ENCODE measurements at places on chromosomes 6 and 20.

DNA sequence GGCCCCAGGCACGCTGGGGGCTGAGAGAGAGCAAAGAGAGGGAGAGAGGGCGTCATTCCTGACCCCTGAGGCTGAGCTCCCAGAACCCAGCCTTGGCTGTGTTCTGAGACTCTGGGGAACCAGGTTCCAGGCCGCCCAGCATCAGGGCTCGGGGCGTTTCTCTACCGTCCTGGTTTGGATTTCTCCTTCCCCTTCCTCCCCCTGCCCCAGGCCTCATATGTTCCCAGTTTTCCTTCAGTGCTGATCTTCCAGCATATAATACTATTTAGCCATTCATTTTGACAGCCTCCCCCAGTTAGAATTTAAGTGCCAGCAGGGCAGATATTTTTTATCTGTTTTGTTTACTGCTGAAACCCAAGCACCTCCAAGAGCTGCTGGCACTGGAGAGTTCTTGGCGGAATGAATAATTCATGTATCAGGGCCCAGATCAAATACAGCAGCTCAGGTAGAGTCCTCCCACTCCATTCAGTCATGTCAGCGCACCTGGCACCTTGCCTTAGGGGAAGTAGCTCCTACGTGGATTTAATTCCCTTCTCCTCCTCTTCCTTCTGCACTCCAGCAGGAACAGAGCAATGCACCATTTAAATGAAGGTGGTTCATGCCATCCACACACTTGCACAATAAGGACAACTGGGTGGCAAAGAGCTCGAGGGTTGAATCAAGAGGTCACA is 23.4 kb upstream of the FRMD1 start:
- no peak for DNase-seq

GRCh38 chr6:84093441-84094435 is 60.2 kb downstream of the MRAP2 start:
- no peak for DNase-seq

- DNase-seq: no peak
Measured at GRCh38 chr6:166714187-166714510, 87.1 kb upstream of the RPS6KA2 start.

DNA sequence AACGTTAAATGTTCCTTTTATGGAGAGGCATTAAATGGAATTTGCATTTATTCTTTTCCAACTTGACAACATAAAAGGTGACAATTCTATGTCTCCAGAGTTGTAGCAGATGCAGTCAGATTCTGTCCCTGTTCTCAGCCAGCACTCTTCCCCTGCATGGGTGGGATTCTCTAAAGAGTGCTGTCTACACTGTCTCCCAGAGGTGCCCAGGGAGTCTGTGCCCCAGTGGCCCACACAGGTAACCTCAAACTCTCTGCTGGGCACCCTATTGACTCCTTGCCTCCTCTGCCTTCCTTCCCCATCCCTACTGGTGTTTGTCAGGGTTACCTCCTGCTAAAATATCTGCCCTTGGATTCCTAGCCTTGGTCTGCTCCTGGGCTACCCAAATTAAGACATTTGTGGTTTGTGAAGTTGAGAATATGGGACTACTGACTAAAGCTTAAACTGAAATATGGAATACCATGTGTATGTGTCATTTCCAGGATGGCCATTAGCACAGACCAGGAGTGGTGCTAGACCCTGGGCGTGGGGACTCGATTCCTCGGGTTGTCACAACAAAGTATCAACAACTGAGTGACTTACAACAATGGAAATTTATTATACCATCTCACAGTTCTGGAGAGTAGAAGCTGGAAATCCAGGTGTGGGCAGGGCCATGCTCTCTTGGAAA is 284.7 kb downstream of the CDH26 start:
- no peak for DNase-seq

DNA sequence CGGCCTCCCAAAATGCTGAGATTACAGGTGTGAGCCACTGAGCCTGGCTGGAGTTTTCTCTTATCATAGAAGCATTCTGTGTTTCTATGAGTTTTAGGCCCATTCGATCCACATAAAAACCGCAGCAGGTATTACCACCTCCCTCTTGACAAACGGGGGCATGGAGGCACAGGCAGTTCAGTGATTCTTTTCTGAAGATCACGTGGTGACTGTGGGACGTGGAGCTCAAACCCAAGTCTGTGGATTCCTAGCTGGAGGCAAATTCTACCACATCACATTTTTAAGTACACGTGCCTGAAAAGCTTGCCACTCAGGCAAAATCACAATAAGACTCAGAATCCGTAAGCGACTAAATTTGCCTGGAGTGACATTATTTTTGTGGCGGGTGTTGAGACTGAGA is 191.3 kb downstream of the GMPR start:
- no peak for DNase-seq

GRCh38 chr20:59165891-59166709 is 2.5 kb downstream of the ZNF831 start:
- DNase-seq: no peak

GRCh38 chr20:41534170-41534569 is 84.0 kb downstream of the CHD6 start:
- DNase-seq: no peak

DNA sequence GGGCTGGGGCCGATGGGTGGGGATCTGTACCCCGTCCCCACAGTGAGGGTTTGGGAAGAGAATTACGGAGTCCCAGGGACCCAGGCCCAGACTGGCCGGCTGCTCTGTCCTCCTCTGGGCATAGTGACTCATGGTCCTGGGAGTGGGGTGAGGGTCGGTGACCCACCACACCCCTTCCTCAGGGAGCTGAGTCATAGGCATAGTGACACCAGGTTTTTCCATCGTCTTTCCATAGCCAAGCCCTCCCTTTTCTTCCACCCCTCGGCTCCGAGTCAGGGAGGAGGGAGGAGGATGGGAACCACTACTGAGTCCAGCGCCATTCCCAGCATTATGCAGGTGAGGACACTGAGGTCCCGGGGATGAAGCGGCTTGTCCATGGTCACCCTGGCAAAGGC is 8.9 kb downstream of the CYP21A2 start:
- peak; percentile 12 for DNase-seq

GRCh38 chr6:29986179-29986781 is 43.9 kb downstream of the HLA-A start:
- DNase-seq: no peak

GRCh38 chr6:92174398-92175073 is 1244.8 kb downstream of the EPHA7 start:
- DNase-seq: no peak

DNA sequence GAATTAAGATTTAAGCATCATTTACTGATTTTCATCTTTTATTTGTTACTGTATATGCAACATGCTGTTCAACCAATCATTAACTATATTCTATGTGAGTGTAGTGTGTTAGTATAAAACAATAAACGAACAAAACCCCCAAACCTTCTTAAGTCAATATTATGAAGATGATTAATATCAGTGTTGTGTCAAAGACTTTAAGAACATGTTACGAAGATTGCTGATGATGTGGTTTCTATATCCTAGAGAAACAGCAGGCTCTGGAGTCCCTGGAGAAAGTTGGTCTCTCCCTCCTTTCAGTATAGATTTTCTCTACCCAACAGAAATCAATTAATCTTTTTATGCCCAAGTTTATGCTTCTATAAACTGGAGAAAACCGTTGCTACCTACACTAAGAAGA is 393.8 kb upstream of the HSF2 start:
- no peak for DNase-seq

DNA sequence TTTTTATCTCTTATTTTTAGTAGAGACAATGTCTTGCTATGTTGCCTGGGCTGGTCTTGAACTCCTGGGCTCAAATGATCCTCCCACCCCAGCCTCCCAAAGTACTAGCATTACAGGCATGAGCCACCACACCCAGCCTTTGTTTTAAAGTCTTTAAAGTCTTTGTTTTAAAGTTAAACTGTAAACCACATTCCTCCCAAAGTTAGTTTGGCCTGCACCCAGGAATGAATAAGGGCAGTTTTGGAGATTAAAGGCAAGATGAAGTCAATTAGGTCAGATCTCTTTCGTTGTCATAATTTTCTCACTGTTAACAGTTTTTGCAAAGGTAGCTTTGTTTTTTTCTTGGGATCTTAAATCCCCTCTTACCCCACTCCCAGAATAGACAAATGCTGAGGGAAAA is 63.8 kb downstream of the UBR2 start:
- DNase-seq: no peak

DNA sequence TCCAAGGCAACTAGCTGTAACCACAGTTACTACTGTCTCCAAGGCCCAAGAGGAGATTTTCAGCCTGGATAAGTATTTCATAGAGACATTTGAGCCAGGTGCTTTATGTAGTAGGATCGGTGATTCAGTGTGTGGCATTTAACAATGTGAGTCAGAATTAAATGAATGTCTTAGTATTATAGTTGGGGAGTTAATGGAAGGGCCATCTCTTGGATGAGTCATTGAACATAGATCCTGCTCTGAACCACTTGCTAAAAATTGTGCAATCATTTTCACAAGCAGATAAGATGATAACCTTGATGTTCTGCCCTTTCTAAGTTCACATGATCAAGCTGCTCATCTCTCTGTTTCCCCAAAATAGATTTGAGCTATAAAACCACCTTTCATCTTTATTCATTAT is 668.9 kb upstream of the CITED2 start:
- DNase-seq: no peak

DNA sequence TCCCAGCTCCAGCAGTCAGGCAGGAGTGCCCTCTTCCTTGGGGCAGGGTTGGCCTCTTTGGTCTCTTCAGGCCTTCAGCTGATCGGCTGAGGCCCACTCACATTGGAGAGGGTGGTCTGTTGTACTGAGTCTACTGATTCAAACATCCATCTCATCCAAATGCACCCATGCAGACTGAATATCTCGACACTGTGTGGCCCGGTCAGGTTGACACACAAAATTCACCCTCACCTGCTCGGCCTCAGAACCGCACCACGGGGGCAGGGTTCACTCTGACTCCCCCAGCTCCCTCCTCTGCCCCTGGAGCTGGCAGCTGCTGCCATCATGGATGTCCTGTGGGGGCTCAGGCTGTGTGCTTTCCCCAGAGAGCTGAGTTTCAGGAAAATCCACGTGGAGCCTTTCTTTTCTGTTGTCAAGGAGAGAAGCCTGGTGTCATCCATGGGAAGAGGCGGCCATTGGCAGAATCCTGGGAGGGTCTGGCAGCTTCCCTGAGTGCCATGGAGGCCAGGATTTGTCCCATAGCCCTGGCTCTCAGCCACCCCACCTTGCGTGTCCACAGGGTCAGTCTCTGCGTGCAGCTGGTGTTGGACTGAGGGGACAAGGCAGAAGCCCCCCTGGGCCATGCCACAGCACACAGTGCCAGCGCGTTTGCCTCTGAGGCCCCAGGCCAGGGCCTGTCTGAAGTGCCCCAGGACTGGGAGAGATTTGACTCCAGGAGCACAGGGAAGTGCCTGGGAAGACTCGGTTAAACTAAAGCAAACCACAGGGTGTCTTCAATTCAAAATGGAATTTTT is 114.1 kb downstream of the ERMARD start:
- no peak for DNase-seq

DNA sequence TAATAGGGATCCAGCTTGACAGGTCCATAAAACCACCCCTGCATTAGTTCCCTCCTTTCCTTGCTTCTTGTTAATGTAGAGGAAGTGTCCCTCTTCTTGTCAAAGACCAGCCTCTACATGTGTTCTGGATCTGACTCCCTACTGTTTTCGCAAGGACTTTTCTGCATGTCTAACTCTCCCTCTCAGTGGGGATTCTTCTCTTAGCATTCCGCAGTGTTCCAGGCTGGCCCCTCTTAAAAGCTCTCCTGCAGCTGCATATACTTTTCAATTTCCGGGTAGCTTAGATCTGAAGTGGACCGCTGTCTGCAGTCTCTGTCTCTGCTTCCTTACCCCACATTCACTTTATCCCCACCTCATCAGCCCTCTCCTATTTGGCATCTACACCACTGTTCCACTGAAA is 96.1 kb upstream of the MAN1A1 start:
- DNase-seq: no peak

- no peak for DNase-seq
Measured at GRCh38 chr6:139754898-139755775, 380.7 kb upstream of the CITED2 start.

DNA sequence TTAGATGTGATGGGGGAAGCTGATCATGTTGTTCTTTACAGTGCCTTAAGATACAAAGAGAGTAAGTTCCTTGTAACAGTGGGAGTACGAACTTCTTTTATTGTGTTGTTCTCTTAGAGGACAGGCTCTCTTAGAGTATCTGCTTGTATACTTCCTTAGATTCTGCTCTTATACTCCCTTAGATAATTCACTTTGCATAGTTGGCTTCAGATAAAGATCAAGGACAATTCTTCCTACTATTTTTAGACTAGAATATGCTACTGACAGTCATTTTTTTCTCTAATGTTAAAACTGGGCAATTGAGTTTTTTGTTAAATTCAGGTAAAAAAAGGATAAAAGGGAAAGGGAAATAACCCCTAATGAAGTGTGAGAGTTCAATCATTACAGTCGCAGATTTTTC is 138.7 kb downstream of the MYB start:
- no peak for DNase-seq

DNA sequence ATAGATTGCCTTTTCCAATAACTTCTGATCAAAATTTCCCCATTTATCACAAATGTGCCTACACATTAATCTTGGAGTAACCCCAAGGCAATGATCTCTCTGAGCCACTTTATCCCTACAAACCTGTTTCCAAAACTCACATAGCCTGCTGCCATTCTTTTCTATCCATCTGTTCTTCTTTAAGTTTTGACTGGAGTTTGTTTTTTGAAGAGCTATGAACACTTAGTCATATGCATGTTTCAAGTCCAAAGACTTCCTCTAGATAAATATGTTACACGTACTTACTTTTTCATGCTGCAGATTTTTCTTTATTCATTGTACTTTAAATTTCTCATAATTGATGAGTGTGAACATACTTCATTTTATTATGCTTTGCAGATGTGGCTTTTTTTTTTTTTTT is 488.9 kb upstream of the CITED2 start:
- DNase-seq: no peak

DNA sequence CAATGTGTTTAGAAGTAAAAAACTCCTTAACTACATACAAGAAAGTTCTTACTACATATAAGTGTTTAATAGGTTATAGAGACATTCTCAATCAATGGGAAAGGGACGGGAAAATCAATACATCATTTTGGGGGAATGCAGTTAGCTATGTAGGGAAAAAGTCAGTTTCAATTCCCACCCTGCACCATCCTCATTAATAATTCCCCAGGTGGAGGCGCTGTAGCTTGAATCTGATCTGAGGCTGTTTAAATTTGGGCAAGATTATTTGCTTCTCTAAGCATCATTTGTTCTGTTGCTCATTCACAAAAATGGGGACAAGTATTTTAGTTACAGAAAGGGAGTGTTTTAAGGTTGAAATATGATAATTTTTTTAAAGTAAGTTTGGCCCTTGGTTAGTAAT is 19.1 kb downstream of the OLIG3 start:
- no peak for DNase-seq

DNA sequence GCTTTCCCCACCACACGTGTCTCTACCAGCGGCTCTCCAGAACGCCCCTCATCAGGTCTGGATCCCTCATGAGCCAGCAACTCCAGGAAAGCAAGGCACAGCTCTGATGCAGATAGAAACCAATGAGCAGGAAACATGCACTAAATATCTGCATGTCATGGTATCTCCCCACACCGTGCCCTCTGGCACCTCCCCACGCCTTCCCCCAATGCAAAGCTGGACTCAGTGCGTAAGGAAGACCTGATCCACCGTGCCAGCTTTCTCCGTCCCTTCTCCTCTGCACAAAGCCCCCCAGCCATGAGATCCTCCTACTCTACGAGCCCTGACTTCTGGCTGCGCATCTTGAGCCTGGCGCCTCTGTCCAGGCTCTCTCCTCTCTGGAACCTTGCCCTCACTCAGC is 9.4 kb downstream of the PDE10A start:
- no peak for DNase-seq
